ENCODE measurements at places on chromosomes 11 and 22. TPM values are rescaled to one million over a fixed set of nuclear protein-coding genes. Genes with fewer than 3 reads are reported as not detected.
A peak's percentile ranks its signal among the peaks of the same experiment; 100 is the strongest.

- H3K4me3 ChIP-seq: peak overlapping the region; percentile 95
- H3K4me1 ChIP-seq: peaks cover 37% of the 10 kb centered on the region
- no peaks in the 10 kb centered on the region for H3K36me3 ChIP-seq
- peak overlapping the region; percentile 98 for H3K27ac ChIP-seq
- no peaks in the 10 kb centered on the region for H3K27me3 ChIP-seq
- no peak for DNase-seq
Observed at GRCh38 chr11:65083134-65083833, 556 bp downstream of the CDCA5 start.

DNA sequence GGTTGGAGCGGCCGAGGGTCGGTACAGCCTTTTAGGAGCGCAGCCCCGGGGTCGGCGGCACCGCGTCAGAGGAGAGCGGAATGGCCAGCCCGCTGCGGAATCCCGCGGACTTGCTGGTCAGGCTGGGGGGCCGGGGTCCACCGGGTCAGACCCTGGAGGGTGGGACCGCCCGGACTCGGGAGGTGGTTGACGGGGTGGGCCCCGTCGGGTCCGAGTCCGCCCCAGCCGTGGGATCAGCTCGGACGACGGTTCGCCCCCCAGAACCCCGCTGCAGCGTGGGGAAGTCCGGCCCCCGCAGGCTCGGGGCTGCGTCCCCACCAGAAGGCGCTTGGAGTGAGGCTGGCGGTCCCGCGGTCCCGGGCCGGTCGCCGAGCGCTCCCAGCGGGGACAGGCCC is 301 bp upstream of the ADM2 start:
- no peak for DNase-seq
- peak overlapping the region; percentile 87 for H3K4me3 ChIP-seq

Gene LARGE1
- polyA plus RNA-seq: 3.6 TPM

- H3K36me3 ChIP-seq: peaks cover 9% of the 10 kb centered on the region
- peak overlapping the region; percentile 72 for H3K4me3 ChIP-seq
- H3K27ac ChIP-seq: peak overlapping the region; percentile 74
- H3K4me1 ChIP-seq: peaks cover 70% of the 10 kb centered on the region
Observed at GRCh38 chr22:45775569-45776312, 104.1 kb downstream of the ATXN10 start.

GRCh38 chr22:20401376-20402014 is 7.5 kb downstream of the ZNF74 start:
- peaks cover 6% of the 10 kb centered on the region for H3K4me1 ChIP-seq
- no peak for DNase-seq
- H3K27me3 ChIP-seq: no peaks in the 10 kb centered on the region
- no peak overlapping the region for H3K27ac ChIP-seq

GRCh38 chr11:92376146-92376599 is 151.6 kb downstream of the FAT3 start:
- no peak overlapping the region for H3K4me3 ChIP-seq
- no peaks in the 10 kb centered on the region for H3K4me1 ChIP-seq
- H3K27ac ChIP-seq: no peak overlapping the region
- no peak for DNase-seq
- peaks cover 3% of the 10 kb centered on the region for H3K27me3 ChIP-seq

- no peak overlapping the region for H3K27ac ChIP-seq
- H3K4me1 ChIP-seq: no peaks in the 10 kb centered on the region
- DNase-seq: no peak
- H3K36me3 ChIP-seq: no peaks in the 10 kb centered on the region
- peaks cover 37% of the 10 kb centered on the region for H3K27me3 ChIP-seq
Observed at GRCh38 chr22:38849811-38850210, 6.0 kb upstream of the NPTXR start.

GRCh38 chr22:17562906-17563870 is at the start of gene SLC25A18:
SLC25A18 (plus strand) TSS chr22:17563498; CDS start chr22:17579945, 16,447 bp downstream.
- no peak within 1 kb of the TSS for H3K27ac ChIP-seq
- no peaks in the 10 kb centered on the region for H3K4me1 ChIP-seq
- H3K36me3 ChIP-seq: no peaks in the 10 kb centered on the region
- peaks cover 14% of the 10 kb centered on the region for H3K27me3 ChIP-seq
